ENCODE measurements at places on chromosomes 6 and 20.

DNA sequence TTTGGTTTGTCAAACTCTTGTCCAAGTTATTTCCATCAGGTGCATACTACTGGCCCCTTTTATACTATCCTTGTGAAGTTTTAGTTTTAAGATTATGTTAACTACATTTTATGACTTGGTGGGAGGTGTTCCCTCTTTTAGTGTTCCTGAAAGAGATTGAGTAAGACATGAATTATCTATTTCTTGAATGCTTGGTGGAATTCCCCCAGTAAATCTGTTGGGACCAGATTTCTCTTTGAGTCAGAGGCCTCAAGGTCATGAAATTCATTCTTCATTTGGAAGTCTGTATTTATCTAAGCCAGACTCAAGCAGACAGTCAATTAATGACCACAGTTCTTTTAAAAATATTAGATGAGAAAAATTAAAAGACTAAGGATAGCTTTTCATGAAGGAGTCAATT is 81.3 kb downstream of the MOXD1 start:
- no peak for DNase-seq

GRCh38 chr20:18662279-18663040 is 74.6 kb downstream of the DTD1 start:
- no peak for DNase-seq

- no peak for DNase-seq
Observed at GRCh38 chr6:148392671-148393070, 50.0 kb downstream of the SASH1 start.

GRCh38 chr6:154579485-154579884 is 69.0 kb upstream of the CNKSR3 start:
- DNase-seq, result no peak

GRCh38 chr6:169921853-169922824 is 170.7 kb downstream of the ERMARD start:
- no peak for DNase-seq

- no peak for DNase-seq
Observed at GRCh38 chr6:53154794-53155193, 6.2 kb upstream of the GCM1 start.

GRCh38 chr20:38673261-38673660 is 51.0 kb upstream of the SLC32A1 start:
- no peak for DNase-seq
